GM04504 (cell line): ENCODE measurements at places on chromosomes 2 and 18.

- DNase-seq = no peak
These were observed 57.7 kb downstream of the INHBB start for GRCh38 chr2:120403676-120404075.

DNA sequence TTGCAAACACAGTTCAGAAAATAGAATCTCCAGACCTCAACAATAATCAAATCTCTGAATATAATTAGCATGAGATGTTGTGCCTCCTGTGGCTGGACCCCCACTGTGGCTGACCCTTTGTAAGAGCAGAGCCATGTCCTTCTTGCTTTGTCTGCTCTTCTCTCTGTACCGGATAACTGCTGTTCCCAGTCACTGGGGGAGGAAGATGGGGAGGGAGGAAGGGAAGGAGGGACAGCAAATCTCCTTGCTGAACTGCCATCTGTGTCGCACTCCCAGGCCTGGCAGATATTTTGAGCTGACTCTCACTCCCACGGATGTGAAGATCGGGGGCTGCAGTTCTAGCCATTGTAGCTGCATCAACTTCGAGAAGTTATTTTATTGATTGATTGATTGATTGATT lies 319.0 kb upstream of the CXCR4 start:
- DNase-seq = no peak

- no peak for DNase-seq
These were observed 860.1 kb downstream of the BCL11A start for GRCh38 chr2:59693231-59693959.

DNA sequence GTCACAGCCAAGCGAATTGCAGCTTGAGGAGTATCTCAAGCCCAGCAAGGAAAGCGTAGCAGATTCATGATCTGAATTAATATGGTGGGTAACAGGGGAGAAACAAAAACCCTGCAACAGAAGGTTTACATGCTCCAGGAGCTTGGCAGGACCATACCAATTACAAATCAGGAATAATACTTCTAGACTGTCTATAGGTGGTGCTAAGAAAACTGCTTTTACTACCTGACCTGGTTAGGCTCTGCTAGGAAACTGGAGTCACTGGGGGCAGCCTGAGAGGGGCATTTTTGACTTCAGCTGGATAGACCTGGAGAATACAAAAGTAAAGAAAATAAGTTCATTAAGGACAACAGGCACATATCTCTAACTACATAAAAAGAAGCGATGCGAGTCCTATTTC lies 24.6 kb upstream of the SPOPL start:
- DNase-seq = no peak

DNA sequence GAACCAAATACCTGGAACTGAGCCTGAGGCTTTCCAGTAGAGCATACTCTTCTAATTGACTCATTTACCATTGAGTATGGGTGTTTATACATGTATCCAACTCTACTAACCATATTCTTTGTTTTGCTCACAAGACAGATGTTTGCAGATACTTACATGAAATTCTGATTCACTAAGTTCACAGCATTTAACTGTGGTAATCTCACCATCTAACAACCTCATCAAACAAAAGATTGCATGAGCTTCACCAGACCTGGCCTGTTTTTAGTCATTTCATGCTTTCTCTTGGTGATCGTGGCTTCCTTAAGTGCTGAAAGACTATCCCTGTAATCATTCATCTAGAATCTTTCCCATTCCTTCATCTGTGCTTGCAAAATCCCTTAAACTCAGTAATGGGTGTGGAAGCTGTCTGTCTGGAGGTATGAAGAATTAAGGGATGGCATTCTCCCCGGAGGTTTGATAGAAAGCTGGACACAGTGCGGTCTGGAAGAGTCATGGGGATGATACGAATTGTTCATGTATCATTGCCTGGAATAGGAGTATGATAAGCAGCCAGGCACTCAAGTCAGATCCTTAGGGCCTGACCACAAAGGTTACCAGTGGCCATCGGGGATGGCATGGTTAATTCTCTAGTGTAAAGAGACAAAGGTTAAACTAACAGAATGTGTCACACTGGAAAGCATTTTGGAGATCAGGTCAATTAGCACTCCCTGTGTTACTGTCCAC lies 42.0 kb upstream of the IL1R1 start:
- peak; percentile 74 for DNase-seq

DNA sequence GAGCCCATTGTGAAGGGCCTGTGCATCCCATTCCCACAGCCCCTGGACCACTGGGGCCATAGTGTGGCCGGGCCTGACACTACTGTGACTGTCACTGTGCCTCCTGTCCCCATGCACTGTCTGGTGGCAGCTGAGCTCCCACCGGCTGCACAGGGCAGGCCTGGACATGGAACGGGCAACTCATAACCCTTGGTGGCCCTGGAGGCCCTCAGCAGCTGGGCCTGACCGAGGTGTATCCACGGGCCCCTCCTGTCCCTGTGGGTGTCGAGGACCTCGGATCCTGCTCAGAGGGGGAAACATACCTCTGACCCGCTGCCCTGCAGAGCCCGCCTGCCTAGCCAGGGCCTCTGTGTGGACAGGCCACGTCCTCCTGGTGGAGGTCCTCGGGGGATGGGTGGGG lies 7.8 kb upstream of the GAL3ST2 start:
- DNase-seq = no peak

GRCh38 chr2:186429104-186429503 lies 57.0 kb upstream of the ZC3H15 start:
- DNase-seq = peak; percentile 10

DNA sequence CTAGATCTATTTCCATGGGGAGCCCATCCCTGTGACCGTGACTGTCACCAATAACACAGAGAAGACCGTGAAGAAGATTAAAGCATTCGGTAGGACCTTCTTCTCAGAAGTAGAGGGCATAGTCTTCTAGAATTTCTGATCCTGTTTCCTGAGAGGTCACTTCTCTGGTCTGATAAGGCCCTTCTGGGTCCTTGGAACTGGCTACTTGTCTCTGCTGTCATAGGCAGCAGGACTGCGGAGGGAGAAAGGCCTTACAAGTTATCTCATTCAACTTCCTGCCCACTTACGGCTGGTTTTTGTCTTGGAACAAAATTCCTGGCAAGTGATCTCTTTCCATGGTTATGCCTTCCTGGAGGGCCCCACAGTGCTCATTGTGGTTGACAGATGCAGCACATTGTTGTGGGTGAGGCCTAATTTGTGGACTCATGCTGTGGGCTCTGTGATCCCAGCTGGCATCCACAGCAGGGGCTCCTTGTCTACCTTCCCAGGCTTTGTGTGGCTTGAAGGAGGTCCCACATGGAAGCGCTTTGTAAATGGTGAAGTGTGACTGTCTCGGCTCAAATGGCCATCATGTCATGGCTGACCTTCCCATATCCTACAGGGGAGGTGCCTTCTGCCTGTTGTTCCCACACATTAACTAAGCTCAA lies 22.0 kb downstream of the SAG start:
- no peak for DNase-seq

DNA sequence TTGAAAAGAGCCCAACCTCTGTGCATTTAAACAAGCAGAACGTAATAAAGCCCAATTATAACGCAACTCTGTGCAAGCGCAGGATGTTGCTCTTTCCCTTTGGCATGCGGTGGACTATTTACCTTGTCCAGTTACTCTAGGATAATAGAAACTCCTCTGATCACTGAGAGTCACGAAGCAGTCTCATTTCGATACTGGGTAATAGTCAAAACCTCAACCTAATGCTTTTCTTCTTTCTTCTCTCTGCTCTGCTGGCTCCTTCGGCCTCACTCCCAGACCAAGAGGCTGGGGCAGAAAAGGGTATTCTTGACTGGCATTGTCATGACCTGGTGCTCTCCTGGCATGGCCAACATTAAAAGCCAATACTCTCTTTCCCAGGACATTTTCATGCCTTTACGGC lies 89.7 kb upstream of the GCFC2 start:
- DNase-seq = no peak

GRCh38 chr2:151251012-151251411 lies 10.7 kb downstream of the RBM43 start:
- DNase-seq = peak; percentile 59

- DNase-seq = no peak
These were observed 25.6 kb upstream of the PTMA start for GRCh38 chr2:231682603-231683291.

DNA sequence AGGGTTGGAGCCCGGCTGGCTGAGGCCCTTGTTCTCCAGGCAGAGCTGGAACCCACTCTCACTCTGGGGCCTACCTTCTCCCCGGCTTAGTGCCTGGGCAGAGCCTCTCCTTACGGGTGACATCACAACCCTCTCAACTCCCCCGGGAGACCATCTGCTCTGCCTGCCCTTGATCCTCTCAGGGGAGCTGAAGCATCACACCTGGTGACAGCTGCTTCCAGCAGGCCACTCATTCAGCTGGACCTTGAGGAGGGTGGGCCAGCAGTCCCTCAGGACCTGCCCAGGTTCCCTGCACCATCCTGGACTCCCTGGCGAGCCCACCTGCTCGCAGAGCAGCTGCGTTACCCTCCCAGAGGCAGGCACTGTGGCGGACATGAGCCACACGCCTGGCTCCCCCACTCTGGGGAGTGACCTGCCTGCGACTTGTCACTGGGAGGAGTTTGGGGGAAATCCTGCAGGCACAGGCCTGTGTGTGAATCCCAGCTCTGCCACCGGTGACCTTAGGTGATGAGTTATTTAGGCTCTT lies 13.1 kb downstream of the HS6ST1 start:
- no peak for DNase-seq

GRCh38 chr2:174335988-174336500 lies 1.3 kb downstream of the SP9 start:
- peak; percentile 46 for DNase-seq

DNA sequence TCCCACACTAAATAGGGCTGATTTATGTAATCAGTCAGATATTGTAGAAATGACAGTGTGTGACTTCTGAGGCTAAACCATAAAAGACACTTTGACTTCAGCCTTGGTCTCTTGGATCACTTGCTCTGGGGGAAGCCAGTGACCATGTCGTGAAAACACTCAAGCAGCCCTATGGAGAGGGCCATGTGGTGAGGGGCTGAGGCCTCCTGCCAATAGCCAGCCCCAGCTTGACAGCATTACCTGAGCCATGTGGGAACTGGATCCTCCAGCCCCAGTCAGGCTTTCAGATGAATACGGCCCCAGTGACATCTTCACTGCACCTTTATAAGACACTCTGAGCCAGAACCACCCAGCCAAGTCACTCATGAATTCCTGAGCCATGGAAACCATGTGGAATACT lies 20.8 kb downstream of the TNS1 start:
- DNase-seq = no peak

DNA sequence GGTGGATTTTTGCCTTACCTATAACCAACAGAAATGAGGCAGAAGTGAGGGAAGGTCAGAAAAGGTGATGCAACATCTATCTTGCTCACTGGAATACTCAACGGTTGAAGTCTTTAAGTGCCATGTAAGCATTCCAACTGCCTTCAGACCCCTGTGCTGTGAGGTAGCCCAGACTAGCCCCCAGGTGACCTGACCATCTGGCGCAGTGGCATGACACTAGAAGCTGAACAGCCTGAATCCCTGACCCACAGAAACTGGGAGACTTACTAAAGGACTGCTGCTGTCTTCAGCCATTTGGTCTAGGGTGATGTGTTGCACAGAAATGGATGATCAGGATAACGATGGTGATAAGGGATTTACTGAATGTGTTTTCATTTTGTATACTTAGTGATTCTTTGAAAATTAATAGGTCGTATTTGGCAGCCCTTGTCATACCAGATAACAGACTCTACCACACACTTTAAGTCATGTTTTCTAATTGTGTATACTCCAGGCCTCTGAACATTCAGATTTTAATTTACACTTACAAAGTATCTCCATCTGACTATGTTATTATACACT lies 161.5 kb downstream of the STK39 start:
- no peak for DNase-seq

- no peak for DNase-seq
These were observed 75.6 kb downstream of the TMEM247 start for GRCh38 chr2:46555011-46555410.

DNA sequence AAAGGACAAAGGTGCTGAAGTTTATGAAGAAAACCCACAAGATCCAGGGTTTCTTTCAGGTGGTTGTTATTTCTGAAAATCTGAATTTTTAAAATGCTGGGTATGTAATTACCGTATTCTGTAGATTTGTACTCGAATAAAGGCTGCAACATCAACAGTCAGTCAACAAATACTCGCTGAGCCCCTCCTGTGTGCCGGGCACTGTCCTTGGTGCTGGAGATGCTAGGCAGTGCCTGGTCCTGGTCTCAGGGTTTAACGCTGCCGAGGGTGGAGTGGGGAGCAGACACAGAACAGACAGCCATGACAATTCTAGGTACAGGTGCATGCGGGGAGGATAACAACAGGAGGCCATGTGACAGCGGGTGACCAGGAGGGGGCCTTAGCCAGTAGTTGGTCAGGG lies 27.2 kb upstream of the PDIA6 start:
- DNase-seq = no peak

DNA sequence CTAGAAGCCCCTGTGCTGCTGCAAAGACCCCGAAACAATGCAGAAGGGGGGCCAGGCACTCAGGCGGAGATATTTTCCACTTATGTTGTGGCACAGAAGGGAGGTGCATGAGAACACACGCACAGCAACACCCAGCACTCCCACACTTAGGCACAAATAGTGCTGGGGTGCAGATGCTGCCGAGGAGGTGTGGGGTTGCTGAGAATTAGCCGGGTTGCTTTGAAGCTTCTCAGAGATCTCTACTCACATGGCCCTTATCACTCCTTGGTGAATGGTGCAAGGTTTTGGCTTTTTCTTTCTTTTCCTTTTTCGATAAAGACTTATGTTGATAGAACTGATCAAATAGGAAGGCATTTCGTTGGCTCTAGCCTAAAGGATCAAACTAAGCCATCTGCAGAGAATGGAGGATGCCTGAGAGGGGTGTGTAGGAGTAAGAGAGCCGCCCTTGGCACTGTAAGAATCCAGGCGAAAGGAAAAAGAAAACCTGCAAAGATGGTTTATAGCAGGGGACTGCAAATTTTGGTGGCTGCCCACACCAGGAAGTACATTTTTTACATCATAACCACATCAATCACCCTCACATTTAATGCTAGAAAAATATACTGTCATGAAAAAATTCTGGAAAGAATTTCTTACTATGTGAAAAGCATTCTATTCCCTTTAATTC lies 27.9 kb upstream of the FHL2 start:
- DNase-seq = no peak

DNA sequence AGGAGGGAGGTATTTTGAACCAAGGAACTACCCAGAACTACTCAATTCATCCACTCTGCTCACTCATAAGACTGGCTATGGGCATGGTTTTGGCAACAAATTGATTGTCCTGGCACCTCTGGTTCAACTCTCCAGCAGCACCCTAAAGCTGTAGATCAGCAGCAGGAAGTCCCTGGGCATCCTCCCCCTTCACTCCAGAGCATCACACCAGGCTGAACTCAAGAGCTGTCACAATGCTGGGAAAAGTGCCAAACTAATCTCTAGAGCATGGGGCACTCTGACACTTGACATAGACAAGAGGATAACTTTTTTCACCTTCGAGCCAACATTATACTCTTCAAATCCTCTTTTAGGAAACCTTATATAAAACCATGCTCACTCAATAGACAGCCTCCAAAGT lies 154.1 kb upstream of the RBBP8 start:
- DNase-seq = no peak

- DNase-seq = no peak
These were observed 18.8 kb upstream of the TAF1B start for GRCh38 chr2:9824441-9824840.

- DNase-seq = no peak
These were observed 34.8 kb downstream of the PPP1R1C start for GRCh38 chr2:182020286-182021070.

GRCh38 chr2:188573453-188573852 lies 281.8 kb downstream of the GULP1 start:
- DNase-seq = no peak

GRCh38 chr18:57353940-57354461 lies 1.6 kb downstream of the ST8SIA3 start:
- peak; percentile 7 for DNase-seq
